ENCODE measurements at places on chromosomes 2 and 18.

- no peak for DNase-seq
These were observed 1.6 kb upstream of the RHOB start for GRCh38 chr2:20444993-20445910.

DNA sequence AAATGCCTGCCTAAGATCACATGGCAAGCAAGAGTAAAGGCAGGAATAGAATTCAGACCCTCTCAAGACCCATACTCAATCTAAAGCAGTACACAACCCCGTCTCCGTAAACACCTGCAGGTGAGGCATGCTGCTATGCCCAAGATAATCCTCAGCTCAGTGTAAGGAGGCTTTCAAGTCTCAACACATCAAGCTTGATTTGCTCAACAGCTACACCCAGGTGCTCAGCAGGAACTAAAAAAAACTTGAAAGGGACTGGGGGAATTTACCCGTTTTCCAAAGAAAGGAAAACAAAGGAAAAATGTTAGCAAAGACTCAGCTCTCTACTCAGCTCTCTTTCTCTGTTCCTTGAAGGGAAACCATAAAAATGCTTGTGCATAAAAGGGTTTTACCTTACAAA is 301.8 kb downstream of the C1D start:
- no peak for DNase-seq

GRCh38 chr2:77155511-77155910 is 366.7 kb downstream of the LRRTM4 start:
- DNase-seq: no peak

GRCh38 chr2:224260372-224261020 is 141.4 kb downstream of the FAM124B start:
- no peak for DNase-seq

GRCh38 chr18:3211236-3211992 is 8.4 kb downstream of the MYOM1 start:
- no peak for DNase-seq

- DNase-seq: no peak
These were observed 50.6 kb downstream of the RAPH1 start for GRCh38 chr2:203484266-203485112.

- no peak for DNase-seq
These were observed 5.9 kb upstream of the FHL2 start for GRCh38 chr2:105404736-105405135.

DNA sequence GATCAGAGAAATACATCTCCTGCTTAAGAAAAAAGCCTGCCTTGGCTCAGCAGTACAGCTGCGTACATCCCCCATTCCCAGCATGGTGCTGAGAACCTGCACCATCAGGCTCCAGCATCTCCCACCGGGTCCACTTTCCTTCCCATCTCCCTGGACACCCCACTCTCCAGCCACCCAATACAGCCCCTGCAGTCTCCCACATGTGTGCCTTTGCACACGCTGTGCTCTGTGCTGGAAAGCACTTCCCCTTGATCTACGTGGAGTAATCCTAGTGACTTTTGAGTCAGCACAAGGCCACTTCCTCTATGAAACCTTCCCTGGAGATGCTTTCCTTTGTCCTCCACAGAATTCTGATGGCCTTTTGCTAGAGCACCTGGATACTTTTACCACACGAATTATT is 17.0 kb downstream of the STAT1 start:
- no peak for DNase-seq

DNA sequence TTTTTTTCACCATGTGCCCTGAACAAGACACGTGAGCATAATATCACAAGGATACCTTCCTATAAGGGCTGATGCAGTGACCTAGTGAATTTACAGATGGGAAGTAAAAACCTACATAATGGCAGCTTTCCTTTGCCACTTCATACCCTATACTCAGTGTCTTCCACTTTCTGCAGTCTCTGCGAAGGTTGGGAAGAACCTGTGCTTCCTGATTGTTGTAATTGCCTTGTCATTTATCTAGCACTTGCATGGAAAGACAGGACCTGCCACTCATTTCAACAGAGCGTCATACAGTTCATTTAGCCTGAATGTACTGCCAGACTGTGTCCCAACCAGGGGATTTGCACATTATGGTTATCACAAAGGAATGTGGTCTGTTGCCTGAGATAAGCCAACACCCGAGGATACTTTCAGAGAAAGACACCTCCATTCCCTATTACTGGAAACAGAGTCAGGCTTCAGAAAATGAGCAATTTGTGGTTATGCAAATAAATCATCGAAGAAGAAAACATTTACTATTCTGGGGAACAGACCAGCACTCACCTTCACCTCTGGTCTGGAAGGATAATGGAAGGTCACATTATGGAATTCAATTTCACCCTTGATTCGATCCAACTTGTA is 55.0 kb downstream of the ABCB11 start:
- no peak for DNase-seq

DNA sequence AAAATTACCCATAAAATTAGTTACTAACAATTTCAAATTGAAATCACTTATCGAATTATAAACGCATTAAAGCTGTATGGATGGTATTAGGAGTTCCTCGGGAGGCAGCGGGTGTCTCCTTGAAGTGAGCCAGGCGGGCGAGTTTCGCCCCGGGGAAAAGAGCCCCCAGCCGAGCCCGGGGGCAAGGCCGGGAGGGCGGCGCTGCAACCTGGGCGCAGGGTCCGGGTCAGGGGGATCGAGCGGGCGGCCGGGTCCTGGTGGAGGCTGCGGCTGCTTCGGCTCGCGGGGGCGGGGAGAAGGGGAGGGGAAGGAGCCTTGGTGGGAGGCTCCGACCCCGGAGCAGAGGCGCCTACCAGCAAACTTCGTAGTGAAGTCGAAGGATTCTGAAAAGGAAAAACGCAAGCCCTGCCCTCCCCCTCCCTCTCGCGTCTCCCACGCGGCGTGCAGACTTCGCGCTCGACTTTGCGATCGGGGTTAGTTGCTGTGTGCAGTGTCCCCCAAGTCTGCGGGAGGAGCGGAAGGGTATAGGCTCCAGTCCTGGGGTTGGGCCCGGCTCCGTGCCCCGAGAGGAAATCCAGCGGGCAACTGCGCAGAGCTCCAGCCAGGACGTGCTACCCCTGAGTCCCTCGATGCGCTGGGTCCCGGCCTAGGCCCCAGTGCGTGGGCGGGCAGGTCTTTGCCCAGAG is 140.8 kb downstream of the MEIS1 start:
- no peak for DNase-seq

- no peak for DNase-seq
These were observed 298.3 kb downstream of the TDRD15 start for GRCh38 chr2:21422050-21422449.

GRCh38 chr2:128292599-128293425 is 25.9 kb downstream of the HS6ST1 start:
- peak; percentile 36 for DNase-seq

DNA sequence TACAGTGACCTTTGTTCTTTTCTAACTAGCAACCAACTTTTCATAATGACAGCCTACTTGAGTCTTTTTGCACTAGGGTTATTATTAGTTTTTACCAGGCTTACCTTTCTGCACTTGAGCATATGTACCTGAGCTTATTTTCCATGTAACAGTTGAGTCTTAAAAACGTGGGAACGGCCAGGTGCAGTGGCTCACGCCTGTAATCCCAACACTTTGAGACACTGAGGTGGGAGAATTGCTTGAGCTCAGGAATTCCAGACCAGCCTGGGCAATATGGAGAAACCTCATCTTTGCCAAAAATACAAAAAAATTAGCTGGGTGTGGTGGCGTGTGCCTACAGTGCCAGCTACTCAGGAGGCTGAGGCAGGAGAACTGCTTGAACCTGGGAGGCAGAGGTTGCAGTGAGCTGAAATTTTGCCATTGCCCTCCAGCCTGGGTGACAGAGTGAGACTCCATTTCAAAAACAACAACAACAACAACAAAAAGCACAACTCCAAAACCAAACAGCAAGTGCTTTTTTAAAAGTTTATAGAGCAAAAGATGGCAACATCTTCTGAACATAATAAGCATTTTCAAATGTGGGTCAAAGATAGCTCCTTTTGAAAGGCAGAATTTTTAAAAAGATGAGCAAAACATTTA is 57.1 kb upstream of the CD28 start:
- DNase-seq: no peak

DNA sequence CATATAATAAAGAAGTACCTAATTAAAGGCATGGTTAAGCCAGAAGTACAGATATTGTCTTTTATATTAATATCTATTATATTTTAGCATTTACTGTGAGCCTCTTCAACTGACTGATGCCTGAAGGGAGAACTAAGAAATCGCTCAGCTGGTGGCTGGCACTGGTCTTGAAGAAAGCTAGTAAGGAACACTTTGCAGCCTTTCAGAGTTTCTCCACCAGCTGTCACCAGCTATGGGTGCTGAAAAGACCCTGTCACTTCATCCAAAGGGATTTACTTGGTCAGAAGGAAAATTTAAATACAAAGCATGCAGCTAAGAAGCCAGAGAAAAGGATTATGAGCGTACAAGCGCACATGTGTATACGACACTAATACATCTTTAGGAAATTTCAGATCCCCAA is 525.9 kb downstream of the TMEM182 start:
- DNase-seq: no peak

DNA sequence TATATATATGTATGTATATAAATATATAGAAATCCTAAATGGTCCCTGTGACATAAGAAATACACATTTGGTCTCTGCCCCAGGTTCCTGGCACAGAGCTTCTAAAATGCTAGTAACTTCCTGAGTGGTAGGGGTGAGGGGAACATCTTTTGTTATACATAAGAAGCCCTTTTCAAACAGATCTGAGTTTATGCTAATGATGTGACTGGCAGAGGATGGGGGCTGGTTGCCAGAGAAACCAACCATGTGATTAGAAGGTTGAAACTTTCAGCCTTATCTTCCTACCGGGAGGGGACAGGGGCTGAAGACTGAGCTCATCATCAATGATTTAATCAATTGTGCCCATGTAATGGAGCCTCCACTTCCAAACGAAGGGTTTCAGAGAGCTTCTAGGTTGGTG is 16.3 kb downstream of the MFSD2B start:
- no peak for DNase-seq

GRCh38 chr2:130864830-130865800 is 28.4 kb downstream of the ARHGEF4 start:
- DNase-seq: no peak

DNA sequence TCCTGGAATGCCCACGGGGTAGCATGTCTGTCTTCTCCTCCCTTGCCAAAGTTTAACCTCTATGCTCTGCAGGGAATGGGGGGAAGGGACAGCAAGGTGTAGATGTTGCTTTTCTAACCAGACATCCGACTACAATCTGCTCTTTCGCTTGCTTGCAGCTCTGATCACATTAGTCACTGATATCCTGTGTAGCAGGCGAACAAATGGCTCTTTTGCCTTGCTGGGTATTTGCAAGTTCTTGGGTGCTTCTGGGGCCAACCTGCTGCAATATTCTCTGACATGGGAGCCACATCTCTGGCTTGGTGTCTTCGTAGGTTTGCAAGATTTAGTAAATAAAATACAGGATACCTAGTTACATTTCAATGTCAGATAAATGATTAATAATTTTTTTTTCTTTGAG is 190.0 kb downstream of the ASB1 start:
- DNase-seq: no peak

- DNase-seq: no peak
These were observed 308.3 kb upstream of the SLC8A1 start for GRCh38 chr2:40760071-40760666.

DNA sequence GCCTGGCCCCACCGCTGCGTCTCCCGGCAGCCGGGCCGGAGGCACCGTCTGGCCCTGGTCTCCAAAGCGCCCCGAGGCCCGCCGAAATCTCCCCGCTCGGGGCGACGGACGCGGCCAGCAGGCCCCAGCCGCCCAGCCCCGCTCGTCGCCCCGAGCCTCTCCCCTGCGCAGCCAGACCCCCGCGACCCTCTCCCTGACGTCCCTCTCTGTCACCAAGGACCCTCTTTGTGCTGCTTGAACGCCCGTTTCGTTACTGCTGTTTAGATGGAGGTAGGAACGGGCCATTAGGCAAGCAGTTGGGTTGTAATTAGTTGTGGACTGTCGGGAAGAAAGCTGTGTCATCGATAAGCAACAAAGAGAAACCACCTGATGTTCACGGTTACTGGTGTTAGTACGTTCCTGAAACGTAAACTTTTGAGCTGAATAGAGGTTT is 686 bp downstream of the UBXN4 start:
- DNase-seq: no peak

GRCh38 chr18:75130591-75131328 is 78.2 kb downstream of the PTGR3 start:
- no peak for DNase-seq

GRCh38 chr2:43737855-43738254 is 36.0 kb upstream of the DYNC2LI1 start:
- no peak for DNase-seq

GRCh38 chr2:76812156-76812555 is 710.0 kb downstream of the LRRTM4 start:
- no peak for DNase-seq

GRCh38 chr2:43370705-43371104 is 144.3 kb upstream of the ZFP36L2 start:
- no peak for DNase-seq

DNA sequence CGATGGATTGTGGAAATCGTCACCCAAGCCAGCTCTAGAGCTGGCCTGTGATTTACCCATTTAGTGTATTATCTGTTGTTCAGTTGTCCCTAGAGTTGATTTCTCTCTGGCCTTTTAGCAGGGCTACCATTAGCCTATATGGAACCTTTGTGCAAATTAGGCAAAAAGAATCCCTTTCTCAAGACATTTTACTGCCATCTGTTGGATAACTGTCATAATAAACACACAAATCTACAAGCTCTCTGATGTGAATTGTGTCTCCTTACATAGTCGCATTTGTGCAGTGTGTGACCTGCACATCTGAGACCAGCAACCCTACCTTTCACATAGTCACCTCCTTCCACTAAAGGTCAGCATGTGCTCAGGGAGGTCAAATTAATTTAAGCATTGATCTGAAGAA is 34.0 kb downstream of the LOXHD1 start:
- no peak for DNase-seq

- no peak for DNase-seq
These were observed 74.8 kb upstream of the RIOK3 start for GRCh38 chr18:23378302-23378686.

DNA sequence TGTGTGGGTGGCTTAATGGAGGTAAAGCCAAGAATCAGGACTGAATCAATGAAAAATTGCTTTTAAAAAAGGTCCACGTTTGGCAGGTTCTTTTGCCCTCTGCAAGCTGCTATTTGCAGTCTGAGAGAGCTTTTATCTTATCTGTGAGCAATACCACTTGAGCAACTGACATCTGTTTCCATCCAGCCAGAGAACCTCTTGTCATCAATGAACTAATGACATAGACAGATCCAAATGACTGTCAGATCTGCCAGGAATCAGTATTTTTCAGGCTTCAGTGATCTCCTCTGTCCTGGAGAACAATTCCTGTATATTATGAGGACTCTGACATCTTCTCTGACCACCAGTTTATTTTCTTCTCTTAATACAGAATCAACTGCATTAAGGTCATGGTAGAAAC is 608.1 kb downstream of the LRP1B start:
- no peak for DNase-seq

GRCh38 chr2:117086174-117086942 is 728.1 kb upstream of the DDX18 start:
- no peak for DNase-seq
